ENCODE measurements at places on chromosomes 4 and X.

GRCh38 chr4:60745800-60746571, 454.1 kb upstream of the ADGRL3 start:
- no peak for DNase-seq

DNA sequence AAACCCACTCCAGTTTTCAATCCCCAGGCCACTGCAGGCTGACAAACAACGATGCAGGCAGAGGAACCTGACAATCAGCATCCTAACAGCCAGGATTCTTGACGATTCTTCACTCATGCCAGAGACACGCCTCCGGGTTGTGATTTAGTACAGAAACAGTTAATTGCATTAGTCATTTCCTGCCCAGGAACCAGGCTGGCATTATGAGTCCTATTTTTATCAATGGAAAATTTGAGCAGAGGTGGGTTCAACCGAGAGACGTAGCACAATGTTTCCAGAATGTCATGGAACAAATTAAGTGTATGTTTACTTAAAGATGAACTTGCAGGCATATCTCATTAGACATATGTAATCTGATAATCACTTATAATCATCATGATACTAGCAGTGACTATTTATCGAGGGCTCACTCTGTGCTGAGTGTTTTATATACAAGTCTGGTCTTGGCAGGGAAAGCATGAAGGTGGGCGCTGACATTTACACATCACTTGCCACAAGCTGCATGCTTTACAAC, 159.7 kb downstream of the NSUN7 start:
- DNase-seq: no peak

- no peak for DNase-seq
Measured at GRCh38 chr4:79688691-79689090, 280.7 kb upstream of the GK2 start.

- no peak for DNase-seq
Measured at GRCh38 chr4:185219551-185220344, 10.3 kb downstream of the SNX25 start.

DNA sequence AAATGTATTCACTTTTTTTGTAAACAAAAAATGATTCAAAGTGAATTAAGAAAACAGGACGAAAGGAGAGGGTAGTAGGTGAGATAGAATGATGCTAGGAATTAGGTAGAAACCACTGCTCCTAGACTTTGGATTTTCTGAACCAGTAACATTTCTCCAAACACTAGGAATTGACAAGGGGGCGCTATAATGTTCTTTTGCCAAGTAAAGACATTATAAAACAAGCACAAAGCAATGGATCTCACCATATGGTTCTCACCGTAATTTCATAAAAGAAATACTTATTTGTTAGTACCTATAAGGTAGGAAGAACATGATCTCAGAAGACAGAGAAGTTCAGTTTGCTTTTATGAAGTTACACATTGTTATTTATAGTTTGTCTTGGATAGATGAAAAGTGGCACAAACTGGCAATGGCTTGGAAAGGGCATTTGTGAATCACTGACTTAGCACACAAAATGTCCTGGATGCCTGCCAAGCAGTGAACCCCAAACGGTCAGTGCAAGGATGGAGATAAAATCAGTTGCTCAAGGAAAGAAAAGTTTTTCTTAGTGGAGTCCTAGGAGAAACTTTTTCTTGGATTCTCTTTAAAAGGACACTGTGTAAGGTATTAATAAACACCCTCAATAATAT, 8.1 kb upstream of the TBC1D1 start:
- no peak for DNase-seq

GRCh38 chr4:26812049-26812714, 48.5 kb upstream of the STIM2 start:
- DNase-seq: no peak

GRCh38 chr4:7740866-7741525, 198.7 kb downstream of the AFAP1 start:
- no peak for DNase-seq

DNA sequence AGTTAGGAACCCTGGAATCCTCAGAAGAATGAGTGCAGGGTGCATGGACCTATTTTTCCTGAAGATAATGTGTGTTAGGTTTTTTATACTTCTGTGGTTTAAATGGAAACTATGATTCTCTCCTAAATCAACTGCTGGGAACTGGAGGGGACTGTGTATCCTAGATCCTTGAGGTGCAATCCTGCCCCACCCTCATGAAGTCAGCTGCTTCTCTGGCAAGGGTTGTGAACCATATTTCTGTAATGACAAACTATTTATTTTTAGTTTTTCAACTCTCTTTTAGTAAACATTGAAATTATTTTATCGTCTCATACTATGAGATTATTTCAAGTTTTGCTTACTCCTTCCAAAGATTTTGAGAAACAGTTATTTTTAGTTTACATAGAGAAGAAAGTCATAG, 25.8 kb upstream of the VEGFC start:
- no peak for DNase-seq

DNA sequence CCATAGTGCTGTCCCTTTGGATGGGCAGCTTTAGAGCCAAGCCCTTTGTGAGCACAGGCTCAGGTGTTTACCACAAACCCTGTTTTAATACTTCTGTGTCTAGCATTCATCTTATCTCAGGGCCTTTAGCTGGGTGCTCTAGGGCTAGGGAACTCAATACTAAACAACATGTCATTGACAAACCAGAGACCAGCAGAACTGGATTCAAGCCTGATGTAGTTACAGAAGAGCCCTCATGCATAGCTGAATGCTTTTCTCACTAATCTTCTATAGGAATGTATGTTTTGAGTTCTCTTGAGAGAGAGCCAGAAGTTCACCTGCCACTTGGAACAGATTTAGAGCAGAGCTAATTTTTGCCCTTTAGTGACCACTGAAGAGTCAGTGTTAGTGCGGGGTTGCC, 142.6 kb downstream of the DCK start:
- DNase-seq: no peak

DNA sequence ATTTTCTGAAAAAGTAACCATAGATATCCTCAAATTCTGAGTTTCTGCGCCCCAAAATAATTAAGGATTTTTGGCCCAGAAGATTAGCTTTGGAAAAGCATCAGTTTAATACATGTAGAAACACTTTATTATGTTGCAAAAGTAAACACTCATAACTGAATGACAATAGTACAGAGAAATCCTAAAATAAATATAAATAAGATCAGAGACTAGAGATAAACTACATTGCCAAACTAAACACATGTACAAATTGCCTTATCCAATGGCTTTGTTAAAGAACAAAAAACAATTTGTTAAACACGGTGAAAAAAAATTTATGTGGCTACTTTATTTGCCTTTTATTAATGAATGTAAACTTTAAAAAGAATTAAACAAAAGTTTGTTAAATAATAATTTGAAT, 17.5 kb downstream of the SPOCK3 start:
- DNase-seq: no peak

DNA sequence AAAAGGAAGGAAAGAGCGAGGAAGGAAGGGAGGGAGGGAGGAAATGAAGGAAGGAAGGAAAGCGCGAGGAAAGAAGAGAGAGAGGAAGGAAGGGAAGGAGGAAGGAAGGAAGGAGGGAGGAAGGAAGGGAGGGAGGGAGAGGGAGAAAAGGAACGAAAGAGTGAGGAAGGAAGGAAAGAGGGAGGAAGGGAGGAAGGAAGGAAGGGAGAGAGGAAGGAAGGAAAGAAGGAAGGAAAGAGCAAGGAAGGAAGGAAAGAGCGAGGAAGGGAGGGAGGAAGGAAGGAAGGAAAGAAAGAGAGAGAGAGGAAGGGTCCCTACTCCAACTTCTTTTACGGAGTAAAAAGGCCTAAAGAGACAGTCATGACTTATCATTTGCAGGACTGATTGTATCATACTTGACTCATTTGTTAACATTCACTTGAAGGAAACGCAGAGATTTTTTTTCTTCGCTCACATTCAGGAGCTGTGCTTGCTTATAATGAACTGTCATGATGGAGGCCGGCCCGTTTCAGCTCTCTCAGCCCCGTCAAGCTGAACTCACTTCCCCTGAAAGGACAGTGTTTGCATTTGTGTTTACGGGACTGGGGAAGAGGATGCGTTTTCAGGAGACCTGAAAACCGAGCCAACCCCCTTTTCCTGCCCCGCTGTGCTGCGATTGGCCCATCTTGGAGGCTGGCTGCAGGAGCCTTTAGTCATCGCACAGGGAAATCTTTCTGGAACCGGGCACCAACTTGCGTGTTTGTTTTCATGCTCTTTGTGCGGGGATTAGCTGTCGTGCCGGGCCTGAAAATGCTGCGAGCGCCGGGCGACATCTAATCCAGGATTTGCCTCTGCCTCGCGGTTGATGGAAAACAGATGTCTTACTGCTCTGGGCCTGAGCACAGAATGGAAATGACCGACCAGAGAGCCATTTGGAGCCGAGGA, 17.8 kb downstream of the TRIM2 start:
- DNase-seq: peak; percentile 8

- no peak for DNase-seq
Measured at GRCh38 chrX:68724531-68725020, 77.1 kb downstream of the STARD8 start.

DNA sequence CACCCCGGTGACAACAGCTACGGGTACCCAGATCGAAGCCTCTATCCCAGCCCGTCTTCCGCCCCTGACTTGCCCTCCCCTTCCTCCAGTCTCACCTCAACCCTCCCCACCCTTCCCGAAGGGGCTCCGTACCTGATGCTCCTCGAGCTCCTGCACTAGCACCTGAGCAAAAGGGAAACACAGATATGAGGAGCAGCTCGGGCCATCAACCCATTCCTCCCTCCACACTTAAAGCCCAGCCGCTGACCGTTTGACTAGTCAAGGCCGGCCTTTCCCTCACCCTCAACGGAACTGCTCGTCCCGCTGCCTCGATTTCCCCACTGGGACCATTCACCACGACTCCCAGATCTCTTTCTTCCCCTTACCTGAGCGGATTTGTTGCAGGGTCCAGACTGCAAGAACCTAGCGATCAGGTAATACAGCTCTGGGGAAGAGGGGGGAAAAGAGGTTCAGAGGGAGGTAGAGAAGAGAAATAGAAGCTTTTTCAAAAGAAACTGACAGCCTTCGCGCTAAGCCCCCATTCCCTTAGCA, 731 bp downstream of the BRWD3 start:
- no peak for DNase-seq

DNA sequence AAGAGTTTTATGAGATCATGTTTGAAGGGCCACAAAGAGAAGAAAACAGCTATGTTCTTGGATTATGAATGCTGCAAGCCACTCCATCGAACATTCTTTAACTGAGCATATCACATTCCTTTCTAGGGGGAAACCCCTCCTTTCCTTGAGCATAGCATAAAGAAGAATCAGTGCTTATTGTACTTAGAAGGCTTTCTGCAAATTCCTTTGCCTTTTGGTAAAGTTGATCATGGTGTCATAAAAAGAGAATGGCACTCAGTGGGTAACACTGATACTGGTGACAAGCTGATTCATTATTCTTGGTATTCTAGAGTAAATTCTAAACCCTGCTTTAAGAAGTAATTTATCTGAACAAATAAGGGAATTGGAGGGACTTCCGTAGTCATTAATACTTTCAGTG, 88.5 kb upstream of the GPR34 start:
- DNase-seq: no peak

DNA sequence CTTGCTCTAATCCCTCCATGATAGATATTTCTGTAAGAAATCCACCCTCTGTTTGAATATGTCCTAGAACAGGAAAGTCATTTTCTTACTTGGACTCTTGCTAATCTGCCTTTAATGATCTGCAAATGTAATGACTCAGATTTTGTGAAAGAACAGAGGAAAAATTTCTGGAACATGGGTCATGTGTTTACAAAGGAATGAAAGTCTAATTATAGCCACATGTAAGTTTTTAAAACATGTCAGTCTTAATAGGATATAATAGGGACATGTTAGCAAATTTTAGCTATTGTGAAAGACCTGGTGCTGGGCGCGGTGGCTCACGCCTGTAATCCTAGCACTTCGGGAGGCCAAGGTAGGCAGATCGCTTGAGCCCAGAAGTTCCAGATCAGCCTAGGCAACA, 47.6 kb downstream of the GRK4 start:
- DNase-seq: no peak

DNA sequence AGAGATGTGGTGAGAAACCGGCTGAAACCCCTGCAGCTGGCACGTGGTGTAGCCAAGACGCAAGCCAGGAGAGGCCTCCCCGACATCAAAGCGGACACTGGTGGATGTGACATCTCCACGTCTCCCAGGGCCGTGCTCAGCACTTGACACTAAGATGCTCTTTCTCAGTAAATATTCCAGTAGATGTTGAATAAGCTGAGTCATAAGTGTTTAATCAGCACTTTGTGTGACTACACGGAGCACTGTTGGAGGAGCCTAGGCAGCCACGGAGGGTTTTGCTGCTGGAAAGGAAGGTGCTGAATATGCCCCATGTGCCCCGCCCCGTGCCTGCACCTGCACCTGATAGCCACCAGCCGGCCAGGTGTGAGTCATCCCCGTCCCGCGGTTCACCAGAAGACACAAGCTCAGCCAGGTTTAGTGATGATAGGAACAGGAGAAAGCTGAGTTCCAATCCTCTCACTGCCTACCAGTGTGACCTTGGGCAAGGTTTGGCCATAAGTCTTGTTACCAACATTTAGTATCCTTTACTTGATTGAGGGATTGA, 29.0 kb upstream of the C4orf50 start:
- no peak for DNase-seq

DNA sequence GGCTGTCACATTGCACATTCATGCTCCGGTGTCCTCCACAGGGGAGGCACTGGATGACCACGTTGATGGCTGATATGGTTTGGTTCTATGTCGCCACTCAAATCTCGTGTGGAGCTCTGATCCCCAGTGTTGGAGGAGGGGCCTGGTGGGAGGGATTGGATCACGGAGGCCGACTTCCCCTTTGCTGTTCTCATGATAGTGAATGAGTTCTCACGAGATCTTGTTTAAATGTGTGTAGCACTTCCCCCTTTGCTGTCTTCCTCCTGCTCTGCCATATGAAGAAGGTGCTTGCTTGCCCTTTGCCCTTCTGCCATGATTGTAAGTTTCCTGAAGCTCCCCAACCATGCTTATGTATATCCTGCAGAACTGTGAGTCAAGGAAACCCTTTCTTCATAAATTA, 22.3 kb upstream of the NAT8L start:
- no peak for DNase-seq

GRCh38 chr4:39786838-39787237, 88.9 kb downstream of the UBE2K start:
- DNase-seq: no peak

DNA sequence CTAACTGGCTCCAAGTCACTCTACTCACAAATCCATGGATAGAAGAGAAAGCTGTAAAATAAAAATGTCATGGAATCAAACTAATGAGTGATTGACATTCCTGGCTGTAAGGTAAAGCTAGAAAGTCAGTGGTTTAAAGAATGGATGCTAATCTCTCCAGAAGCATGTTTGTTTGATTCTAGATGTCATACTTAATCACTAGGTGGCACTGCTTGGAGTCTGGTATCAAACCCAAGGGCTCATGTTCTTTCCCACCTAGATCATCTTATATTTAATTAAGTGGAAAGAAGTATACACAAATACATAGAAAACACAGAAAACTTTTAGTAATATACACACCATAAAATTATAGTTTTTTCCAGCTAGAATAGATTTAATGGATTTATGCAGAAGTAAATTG, 2666.6 kb downstream of the PCDH7 start:
- no peak for DNase-seq

All from GM19239 (cell line).